Fibroblast of skin of left quadriceps (primary cell): ENCODE measurements at places on chromosomes 11 and 22.

GRCh38 chr11:19838994-19839768 is 126.5 kb downstream of the NAV2 start:
- no peak for DNase-seq

DNA sequence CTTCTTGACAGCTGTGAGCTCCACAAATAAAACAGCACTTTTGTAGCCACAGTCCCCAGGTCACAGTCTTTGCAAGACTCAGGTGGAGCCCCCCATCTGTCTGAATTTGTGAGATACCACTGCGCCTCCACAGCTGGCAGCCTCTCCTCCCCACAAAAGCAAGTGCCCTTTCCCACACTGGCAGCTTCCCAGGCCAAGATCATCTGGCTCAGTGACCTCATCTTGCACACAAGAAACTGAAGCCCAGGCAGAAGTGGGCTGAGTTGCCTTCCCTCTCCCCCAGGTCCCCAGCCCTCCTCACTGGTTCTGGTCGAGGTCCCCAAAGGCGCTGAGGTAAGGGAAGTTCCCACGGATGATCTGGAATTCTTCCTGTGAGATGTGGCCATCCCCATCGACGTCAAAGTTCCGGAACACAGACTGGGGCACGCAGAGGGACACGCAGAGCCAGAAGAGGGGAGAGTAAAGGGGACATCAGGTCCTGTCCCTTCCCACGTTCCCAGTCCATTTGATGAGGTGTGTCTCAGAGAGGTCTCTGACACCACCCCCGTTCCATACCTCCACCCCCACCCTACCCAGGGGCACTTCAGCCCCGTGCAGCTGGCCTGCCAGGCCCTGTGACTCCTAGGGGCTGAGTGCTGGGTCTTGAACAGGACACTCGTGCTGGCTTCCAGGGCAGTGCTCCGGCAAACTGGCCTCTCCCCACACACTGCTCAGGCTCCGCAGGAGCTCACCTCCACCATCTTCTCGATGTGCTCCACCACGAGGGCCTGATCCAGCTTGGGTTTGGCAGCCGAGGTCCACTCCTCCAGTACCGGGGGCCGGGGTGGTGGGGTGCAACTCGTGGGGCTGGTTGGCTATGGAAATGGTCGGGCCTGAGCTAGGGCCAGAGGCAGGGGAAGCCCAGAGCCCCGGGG is 8.9 kb downstream of the RASGRP2 start:
- DNase-seq, result no peak

GRCh38 chr11:134657631-134658030 is 245.6 kb upstream of the B3GAT1 start:
- no peak for DNase-seq

- DNase-seq, result no peak
These were observed 49.7 kb downstream of the RPL27A start for GRCh38 chr11:8732324-8732670.

DNA sequence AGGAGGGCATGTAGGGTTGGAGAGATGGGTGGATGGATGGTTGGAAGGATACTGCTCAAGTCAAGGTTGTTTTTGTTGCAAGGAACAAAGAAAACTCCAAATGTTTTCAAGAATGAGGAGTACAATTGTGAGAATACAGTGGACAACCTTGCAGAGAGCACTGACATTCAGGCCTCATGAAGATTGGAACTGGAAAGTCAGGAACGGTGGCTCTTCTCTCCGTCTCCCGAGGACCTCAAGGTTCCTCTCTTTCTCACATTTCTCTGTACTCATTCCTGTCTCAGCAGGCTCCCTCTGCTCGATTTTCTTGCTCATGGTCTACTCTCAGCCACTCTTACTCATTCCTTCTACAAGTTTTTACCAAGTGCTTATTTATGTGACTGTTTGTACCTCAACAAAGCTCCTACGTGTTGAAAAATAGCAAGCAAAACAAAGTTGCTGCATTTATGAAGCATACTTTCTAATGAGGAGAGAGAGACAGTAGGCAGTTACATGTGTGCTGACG is 97.6 kb downstream of the SWAP70 start:
- DNase-seq, result no peak

DNA sequence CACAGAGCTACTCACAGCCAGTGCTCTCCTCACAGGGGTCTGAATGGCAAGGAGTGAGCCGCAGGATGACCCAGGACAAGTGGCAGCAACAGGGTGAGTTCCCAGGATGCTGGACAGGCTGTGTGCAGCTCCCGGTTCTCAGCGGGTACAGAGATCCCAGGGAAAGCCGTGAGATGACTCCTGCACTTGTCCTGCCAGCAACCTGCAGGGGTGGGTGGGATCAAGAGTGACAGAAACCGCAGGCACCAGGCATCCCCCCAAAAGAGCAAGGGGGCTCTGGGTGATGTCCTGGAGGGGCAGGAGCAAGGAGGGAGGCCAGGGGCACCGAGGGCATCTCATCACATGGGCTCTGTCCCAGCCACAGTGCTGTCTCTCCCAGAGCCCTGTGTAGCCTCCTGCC is 15.9 kb upstream of the PRODH start:
- no peak for DNase-seq
